COR-L47 (cell line): ENCODE measurements at places on chromosomes 11 and 22.
A peak's percentile ranks its signal among the peaks of the same experiment; 100 is the strongest.

DNA sequence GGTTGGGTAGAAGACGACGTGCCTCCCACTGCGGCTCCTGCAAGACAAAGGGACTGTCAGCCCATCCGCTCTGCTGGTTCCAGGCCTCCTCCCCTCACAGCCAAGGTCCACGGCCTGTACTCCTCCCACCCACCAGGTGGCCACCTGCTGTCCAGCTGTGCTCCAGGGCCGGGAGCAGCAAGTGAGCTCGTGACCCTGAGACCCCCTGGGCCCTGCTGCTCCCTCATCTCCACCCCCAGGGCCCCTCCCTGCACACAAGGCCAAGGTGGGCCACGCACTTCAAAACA, 27.4 kb downstream of the TSPAN4 start:
- no peak for DNase-seq

DNA sequence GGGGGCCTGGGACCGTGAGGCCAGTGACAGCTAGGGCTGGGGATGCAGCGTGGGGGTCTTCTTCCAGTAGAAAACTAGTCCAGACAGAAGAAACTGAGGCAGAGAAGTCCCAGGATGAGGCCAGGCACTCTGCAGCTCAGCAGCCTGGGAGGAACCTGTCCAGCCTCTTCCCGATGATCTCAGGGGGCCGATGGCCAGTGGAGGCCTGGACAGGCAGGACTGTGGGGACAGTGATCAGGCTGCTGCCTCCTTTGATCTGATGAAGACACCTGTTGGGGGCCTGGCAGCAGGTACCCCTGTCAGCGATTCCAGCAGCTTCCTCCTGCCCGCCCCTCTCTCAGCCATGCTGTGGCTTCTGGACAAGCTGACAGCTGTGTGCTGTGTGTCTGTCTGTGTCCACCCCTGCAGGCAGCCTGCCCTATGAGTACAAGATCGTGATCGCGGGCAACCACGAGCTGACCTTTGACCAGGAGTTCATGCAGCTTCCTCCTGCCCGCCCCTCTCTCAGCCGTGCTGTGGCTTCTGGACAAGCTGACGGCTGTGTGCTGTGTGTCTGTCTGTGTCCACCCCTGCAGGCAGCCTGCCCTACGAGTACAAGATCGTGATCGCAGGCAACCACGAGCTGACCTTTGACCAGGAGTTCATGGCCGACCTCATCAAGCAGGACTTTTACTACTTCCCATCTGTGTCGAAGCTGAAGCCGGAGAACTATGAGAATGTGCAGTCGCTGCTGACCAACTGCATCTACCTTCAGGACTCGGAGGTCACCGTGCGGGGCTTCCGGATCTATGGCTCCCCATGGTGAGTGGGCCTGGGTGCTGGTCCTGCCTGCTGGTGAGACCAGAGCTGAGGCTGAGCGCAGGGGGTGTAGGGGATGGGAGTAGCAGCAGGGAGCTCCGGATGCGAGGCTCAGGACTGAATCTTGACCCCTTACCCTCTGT, 62.6 kb downstream of the MPPED1 start:
- no peak for DNase-seq

DNA sequence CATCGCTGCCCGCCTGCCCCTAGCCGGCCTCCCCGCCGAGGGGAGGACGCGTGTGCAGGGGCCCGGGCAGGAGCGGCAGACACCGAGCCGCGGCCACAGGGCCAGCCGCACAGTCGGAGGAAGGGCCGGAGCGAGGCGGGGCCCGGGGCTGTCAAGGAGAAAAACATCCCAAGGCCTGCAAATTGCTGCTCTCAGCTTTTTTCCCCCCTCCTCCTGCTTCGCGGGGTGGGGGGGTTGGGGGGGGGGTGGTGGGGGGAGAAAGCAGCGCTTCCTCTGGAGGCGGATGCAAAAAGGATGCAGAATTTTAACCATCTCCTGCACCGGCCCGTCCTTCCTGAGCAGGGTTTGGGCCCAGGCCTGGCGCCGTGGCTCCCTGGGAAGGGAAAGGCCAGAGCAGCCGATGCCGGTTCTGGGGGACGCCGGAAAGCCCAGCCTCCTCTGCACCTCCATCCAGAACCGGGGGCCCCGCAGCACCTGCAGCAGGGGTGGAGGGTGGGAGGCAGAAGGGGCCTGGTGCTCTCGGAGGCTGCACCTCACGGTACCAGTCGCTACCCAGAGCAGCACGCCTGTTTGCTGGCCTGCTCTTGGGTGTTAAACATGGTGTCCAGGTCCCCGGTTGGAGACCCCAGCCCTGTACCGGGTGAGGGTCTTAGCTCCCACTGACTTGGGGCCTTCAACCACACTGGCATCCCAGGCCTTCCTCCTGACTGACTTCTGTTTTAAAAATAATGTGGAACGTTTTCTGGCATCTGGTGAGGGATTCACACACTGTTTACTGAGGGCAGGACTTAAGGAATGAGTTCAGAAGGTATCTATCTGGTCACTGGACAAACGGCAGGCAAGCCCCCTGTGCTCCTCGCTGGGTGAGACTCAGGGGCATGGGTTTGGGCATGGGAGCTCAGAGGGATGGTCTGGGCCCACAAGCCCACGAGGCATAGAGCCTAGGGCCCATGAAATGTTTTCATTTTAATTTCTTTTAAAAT, 77.4 kb upstream of the WNT7B start:
- DNase-seq = peak; percentile 82

GRCh38 chr11:110293389-110293788, 3.0 kb downstream of the RDX start:
- DNase-seq = no peak

- no peak for DNase-seq
These were observed 7.6 kb upstream of the NUCB2 start for GRCh38 chr11:17268902-17269301.
